ENCODE measurements at places on chromosomes 6 and 20.

GRCh38 chr20:5316188-5317158 is at the start of gene PROKR2:
Gene PROKR2, minus strand, starts transcription at chr20:5316954. Its CDS starts 2,585 bp downstream, at chr20:5314369.
- DNase-seq = no peak

DNA sequence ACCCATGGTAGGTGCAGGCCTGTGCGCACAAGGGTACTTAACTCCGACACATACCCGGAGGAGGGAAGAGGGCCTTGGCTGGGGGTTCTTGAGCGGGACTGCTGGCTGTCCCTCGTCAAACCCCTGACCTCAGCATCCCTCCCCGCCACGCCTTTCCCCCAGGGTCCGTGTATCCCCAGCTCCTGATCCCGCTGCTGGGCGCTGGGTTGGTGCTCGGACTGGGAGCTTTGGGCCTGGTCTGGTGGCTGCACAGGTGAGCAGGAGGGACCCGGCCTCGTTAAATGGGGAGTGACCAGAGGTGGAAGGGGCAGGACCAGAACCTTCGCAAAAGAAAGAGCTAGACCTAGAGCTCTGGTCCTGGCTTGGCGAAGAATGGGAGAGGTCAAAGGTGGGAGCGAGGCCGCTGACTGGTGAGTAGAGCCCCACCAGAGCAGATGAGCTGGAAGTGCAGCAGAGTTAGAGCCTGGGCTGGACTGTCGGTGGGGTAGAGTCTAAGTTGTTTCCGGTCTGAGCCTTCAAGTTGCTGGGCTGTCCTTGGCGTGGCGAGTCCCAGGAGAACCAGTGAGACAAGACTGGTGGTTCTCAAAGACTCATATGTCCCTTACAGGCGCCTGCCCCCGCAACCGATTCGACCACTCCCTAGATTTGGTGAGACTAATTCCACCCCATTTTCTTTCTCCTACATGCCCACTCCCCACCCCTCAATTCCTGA is 963 bp downstream of the MPIG6B start:
- DNase-seq = no peak

GRCh38 chr6:43228951-43229802 is at the start of gene DNPH1:
Gene DNPH1, minus strand, starts transcription at chr6:43229481. Its CDS starts 25 bp downstream, at chr6:43229456.
- DNase-seq = no peak

DNA sequence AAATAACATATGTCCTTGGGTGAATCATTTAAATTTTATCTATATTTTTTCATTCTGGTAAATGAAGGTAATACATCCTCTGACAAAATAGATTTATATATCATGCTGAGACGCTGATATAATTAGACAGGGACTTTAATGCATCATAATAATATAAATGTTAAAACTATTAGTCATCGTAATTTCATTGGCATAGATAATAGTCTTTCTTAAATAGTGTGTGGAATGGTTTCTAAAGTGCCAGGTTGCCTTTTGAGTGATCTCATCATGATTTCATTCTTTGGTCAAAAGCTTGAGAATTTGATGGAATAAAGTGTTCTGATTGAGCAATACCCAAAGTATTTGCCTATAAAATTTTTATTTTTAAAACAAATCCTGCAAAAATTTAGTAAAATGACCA is 43.2 kb upstream of the BMP5 start:
- no peak for DNase-seq

DNA sequence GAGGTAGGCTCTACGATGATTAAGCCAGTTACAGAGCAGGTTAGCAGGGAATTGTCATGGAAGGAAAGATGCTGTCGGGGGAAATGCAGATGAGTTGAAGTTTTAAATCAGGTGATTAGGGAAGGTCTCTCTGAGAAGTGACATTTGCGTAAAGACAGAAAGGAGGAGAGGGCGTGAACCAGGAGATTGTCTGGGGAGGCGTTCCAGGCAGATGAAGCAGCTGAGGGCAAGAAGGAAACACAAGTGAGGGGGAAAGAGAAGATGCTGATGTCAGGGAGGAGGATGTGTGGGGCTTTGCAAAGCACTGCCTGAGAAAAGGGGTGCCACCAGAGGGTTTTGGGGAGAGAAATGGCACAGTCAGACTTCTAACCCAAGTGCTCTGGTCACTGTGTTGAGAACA is 2.5 kb upstream of the TMEM14B start:
- no peak for DNase-seq

DNA sequence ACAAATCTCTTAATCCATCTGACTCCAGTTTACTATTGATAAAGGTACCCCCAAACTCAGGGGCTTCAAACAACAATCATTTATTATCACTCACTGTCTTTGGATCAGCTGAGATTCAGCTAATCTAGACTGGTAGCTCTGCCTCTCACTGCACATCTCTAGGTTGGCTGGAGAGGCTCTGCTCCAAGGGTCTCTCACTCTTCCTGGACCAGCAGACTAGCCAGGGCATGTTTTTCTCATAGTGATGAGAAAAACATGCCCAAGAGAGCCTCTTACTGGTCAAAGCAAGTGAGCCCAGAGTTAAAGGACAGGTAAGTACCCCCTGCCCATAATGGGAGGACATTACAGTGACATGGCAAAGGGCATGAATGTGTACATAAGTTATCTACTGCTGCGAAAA is 115.1 kb upstream of the BEND3 start:
- DNase-seq = no peak

GRCh38 chr6:11744753-11745152 is 33.9 kb downstream of the ADTRP start:
- no peak for DNase-seq

DNA sequence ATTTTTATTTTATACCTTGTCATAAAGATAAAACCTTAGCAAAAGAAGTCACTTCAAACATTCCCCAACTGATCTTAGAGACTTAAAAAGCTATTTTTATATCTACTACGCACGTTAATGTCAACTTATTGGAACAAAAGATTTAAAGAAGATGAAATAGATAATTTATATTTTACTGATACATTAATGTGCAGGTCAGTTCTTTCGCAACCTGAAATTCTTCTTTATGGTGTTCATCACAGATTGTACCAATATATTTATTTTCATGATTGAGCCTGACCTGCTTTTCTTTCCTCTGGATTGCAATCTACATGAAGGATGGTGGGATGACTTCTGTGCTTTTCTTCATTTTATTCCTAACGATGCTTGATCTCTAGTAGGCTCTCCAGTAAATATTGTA is 596.3 kb downstream of the PHF3 start:
- no peak for DNase-seq

DNA sequence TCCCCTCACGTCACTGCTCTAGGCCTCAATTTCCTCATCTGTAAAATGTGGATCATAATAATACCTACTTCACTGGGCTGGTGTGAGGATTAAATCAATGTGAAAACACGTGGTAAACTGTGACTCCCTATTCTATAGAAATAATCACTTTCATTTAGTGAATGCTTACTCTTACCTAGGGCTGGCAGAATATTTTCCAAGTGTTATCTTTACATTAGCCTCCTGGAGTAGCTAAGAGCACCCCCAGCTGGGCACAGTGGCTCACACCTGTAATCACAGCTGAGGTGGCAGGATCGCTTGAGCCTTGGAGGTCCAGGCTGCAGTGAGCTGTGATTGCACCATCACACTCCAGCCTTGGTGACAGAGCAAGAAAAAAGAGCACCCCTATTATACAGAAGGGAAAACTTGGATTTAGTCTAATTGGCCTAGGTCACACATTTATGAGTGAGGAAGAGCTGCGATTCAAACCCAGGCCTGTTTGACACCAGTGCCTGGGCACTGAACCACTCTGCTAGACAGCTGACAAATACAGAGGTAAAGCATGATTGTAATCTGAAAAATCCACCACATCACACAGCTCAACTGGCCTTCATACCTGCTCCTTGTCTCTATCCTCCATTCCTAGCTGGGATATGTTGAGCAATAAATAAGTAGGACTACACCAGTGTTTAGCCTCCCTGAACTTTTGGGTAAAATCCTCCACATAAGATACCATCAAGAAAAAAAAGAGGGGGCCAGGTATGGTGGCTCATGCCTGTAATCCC is 1.4 kb upstream of the SNTA1 start:
- no peak for DNase-seq

DNA sequence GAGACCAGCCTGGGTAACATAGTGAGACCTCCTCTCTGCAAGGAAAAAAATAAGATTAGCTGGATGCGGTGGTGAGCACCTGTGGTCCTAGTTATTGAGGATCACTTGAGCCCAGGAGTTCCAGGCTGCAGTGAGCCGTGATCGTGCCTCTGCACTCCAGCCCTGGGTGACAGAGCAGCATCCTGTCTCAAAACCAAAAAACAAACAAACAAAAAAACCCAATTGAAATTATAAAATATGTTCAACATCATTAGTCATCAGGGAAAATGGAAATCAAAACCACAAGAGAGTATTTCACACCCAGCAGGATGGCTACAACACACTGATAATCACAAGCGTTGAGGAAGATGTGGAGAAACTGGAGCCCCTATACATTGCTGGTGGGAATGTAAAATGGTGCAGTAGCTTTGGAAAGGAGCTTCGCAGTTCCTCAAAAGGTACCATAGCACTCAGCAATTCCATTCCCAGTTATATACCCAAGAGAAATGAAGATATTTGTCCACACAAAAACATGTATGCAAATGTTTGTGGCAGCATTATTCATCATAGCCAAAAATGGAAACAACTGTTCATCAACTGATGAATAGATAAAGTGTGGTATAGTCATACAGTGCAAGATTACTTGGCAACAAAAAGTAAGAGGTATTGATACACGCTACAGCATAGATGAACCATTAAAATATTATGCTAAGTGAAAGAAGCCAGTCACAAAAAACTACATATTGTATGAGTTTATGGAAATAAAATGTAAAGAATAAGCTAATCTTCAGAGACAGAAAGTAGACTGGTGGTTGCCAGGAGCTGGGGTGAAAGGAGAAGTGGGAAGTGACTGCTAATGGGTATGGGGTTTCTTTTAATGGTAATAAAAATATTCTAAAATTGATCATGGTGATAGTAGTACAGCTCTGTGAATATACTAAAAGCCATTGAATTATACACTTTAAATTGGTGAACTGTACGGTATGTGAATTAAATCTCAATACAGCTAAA is 38.7 kb upstream of the RIPOR2 start:
- DNase-seq = no peak

DNA sequence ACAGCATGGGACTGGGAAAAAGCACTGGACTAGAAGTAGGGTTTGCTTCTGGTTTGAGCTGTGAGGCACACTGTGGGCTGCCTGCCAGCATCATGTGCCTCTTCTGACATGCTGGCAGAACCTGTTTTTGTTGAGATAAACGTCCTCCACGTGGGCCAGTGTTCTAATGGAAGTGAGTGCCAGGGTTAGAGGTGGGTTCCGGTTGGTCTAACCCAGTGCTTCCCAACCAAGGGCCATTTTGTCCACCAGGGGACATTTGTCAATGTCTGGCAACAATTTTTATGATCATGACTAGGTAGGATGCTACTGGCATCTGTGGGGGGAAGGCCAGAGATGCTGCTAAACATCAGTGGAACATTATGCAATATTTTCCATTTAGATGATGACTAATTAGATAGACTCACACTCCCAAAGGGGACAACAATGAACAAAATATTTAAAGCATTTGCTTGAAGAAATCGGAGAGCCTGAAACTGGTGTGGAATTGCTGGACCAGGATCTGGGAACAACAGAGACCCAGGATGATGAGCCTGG is 7.8 kb upstream of the APMAP start:
- DNase-seq = no peak

DNA sequence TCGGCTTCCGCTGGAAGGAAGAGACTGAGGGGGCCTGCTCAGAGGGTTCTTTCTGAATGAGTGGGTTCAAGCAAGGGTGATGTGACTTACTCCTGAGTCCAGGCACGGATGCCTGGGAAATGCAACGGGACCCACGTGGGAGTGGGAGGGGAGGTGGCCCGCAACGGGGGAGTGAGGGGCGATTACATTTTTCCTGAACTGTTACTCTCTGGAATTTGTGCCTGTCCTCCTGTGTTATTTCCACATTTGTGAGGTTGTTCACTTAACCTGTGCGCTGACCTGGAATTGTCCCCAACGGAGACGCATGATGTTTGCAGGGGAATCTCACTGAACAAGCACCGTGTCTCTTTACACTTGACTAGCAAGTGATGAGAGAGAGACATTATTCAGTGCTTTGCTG is 209.4 kb downstream of the CDH4 start:
- DNase-seq = no peak

- no peak for DNase-seq
Measured at GRCh38 chr6:53834132-53834531, 39.3 kb downstream of the LRRC1 start.

- no peak for DNase-seq
Measured at GRCh38 chr20:9531581-9531980, 17.2 kb downstream of the LAMP5 start.

- DNase-seq = no peak
Measured at GRCh38 chr20:12788632-12789299, 220.0 kb upstream of the SPTLC3 start.

GRCh38 chr6:170553534-170554012 is 466 bp upstream of the PSMB1 start:
- no peak for DNase-seq

- DNase-seq = no peak
Measured at GRCh38 chr20:15866916-15867730, 706.1 kb downstream of the KIF16B start.

DNA sequence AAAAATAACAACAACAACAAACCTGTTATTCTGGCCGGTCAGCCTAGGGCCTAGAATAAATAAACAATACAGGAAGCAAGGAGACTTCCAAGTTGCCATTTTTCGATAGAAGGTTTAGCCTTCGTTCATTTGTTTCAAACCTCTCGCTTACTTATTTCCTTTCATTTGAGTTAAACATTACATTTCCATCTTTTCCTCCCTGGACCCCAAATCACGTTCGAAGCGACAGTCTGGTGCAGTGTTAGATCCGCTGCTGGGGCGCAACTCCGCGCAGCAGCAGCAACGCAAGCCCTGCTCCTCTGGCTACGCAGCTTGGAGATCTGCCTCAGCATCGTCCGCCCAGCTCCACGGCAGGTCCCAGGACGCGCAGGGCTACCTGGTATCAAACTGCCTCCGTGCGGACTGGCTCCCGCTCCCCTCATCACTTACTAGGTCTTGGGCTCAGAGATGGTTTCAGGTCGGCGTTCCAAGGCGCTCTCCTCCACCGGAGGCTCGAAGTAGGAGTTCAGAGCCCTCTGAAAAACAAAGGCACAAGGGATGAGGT is 530 bp downstream of the TDP2 start:
- no peak for DNase-seq

GRCh38 chr6:140772576-140772975 is 1360.1 kb upstream of the GJE1 start:
- DNase-seq = no peak

- DNase-seq = peak; percentile 70
Measured at GRCh38 chr6:137823826-137824555, 43.1 kb upstream of the TNFAIP3 start.

- no peak for DNase-seq
Measured at GRCh38 chr20:10649080-10649796, 24.6 kb downstream of the JAG1 start.

GRCh38 chr6:89640804-89641203 is 2.3 kb upstream of the LYRM2 start:
- no peak for DNase-seq

- DNase-seq = no peak
Measured at GRCh38 chr20:58549231-58550209, 34.3 kb upstream of the APCDD1L start.

GRCh38 chr6:136918706-136919105 is 3.4 kb upstream of the SLC35D3 start:
- DNase-seq = no peak

- DNase-seq = no peak
Measured at GRCh38 chr20:41171736-41172295, 34.5 kb downstream of the PLCG1 start.

Data from bone marrow (tissue), 2 donors.